ENCODE measurements at places on chromosomes 12 and 14.

GRCh38 chr14:62118461-62118860 is 356.2 kb downstream of the SNAPC1 start:
- DNase-seq: no peak

GRCh38 chr14:104342435-104343293 is 204.3 kb downstream of the KIF26A start:
- DNase-seq: no peak

GRCh38 chr12:51904951-51905470 is 2.3 kb upstream of the ACVRL1 start:
- DNase-seq: peak; percentile 22

- DNase-seq: no peak
Measured at GRCh38 chr14:73289729-73290128, 52.4 kb downstream of the PAPLN start.

DNA sequence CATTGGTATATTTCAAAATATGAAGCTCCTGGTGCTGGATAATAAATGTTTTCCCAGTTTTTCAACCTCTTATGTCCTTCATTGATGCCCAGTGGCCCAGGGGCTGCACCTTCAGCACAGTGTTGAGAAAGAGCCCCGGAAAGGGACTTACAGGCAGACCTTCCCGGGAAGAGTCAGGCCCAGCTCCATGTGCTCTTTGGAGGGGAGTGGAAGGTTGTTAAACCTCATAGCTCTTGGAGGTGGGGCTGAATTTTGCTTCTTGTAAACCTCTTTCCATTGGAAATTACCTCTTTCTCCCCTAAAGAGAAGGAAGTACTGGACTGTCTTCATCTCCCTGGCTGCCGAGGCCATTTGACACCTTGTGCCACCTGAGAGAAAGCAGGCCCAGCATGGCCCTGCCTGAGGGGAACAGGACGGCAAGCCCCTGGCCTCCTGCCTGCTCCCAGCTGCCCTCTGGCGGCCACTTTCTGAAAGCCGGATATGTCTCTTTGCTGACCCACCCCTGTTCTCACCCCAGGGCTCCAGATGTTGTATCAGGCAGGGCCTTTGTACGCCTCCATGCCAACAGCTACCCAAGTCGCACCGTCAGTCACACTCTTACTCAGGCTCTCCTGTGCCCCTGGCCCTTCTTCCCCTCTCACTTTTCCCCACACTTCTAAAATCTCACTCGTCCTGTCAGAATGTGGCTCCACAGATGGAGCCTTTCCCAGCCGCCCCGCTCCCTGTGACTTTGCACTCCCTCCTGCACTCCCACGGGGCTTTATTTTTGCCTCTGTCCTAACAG is 43.0 kb downstream of the EVL start:
- DNase-seq: peak; percentile 69

- no peak for DNase-seq
Measured at GRCh38 chr14:90905531-90905930, 89.3 kb upstream of the TTC7B start.

GRCh38 chr14:99616832-99617800 is 13.1 kb upstream of the CCDC85C start:
- no peak for DNase-seq

DNA sequence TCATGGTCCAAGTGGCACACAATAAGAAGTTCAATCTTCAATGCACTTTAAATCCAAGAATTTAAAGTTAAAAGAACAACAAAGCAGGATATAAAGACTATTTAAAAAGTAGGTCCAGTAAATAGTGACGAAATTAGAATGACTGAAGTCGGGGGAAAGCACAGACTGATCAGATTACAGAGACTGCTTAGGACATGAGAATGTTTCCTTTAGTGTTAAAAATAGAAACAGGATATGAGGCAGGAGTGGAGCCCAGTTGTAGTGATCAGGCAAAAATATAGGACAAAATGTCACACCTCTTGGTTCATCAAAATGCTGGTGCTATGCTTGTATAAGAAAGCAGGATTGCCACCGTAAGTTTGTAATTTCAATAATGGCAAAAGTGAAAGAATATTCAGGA is 52.2 kb upstream of the CD163 start:
- peak; percentile 78 for DNase-seq

DNA sequence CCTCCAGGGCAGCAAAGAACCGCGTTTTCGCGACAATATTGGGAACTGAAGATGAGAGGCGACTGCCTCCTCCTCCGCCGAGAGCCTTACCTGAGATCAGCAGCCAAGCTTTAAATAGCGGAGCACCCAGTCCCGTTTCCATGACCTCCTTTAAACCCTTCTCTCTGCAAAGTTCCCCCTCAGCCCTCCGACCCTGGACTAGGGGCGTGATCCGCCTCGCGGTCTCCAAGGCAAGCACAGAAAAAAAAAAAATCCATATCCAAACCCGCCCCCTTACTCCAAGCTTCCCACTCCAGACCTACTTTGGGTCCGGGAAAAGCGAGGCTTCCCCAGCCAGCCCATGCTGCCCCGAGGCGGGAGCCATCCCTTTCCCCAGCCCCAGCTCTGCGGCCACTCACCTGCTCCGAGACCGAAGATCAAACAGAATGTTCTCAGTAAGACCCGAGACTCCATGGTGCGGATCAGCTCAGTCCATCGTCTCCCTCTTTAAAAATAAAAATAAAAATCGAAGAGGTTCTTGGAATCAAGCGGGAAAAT is 630 bp downstream of the NELL2 start:
- no peak for DNase-seq

DNA sequence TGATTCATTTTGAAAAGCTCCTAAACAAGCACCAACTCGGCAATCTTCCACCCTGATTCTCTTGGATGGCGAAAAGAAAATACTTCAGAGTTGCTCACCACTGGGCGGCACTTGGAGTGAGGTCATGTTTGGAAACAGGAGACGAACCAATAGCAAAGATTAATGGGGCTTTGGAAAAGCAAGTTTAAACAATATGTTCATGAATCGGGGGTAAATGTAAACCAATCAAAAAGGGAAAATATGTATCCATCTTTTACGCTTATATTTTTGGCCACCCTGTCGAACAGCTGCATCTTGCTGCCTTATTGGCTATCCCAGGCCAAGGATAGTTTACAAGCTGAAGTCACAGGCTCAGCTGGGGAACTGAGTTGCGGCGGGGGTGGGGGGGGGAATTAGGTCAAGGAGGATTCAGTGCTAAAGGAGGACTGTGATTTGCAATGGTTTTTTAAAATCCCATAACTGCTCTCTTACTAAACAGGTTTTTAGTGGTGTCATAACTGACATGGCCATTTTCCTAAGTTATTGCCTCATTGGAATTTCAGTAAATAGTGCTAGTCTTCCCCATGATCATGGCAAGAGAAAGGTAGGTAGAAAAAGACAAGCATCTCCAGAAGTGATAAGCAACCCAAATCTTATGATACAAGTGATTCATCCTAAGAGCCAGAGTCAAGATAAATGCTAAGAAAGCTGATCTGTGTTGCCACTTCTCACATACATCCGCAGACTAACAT is 210.6 kb downstream of the PHLDA1 start:
- peak; percentile 58 for DNase-seq

DNA sequence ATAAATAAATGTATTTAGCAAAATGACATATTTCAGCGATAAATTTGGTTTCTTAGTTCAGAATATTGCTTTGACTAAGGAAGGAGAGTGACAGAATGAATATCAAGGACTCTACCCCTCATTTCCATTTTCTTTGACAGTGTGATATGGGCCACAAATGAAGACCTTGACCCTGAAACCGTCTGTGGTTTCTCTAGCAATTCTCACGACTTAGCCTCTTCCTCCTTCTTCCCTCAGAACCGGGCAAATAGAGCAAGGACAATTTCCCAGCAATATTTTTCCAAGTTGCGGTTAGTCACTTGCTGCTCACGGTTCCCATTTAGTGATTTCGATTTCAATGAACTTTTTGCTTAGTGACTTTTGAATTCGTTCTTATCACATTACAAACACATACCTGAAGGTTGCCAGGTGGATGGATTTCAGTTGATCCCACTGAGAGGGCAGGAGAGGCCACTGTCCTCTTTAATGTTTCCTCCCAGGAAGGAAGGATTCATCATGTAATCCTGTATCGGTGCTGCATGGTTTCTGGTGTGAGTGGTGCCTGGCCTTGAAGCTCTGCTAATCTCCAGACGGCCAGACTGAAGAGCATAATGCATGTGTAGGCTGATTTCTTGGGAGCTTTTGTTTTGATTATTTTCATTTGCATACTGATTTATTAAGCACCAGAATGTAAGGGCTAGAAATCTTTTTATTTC is 77.6 kb downstream of the CHST11 start:
- no peak for DNase-seq

GRCh38 chr12:104741077-104741476 is 217.0 kb downstream of the SLC41A2 start:
- no peak for DNase-seq

Data from fibroblast of skin of scalp (primary cell).